ENCODE measurements at places on chromosomes 16 and 17.

GRCh38 chr16:65153365-65154105, 31.7 kb upstream of the CDH11 start:
- no peak for DNase-seq

DNA sequence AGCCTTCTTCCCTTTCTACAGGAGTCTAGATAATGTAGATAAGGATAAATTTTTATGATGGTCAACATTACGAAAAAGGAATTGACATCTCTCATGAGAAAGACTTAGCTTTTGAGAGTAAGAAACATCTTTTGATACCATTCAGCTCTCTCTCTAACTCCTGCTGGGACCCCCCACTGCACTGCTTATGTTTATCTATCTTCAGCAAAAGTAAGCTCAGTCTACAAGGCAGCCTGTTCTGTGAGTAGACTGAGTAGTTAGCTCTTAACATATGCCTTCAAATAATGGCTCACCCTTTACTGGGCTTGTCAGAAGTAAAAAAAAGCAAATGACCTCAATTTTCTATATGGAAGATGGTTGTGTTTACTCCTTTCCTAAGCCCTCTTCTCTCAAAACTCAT, 372.2 kb upstream of the CDH11 start:
- no peak for DNase-seq

DNA sequence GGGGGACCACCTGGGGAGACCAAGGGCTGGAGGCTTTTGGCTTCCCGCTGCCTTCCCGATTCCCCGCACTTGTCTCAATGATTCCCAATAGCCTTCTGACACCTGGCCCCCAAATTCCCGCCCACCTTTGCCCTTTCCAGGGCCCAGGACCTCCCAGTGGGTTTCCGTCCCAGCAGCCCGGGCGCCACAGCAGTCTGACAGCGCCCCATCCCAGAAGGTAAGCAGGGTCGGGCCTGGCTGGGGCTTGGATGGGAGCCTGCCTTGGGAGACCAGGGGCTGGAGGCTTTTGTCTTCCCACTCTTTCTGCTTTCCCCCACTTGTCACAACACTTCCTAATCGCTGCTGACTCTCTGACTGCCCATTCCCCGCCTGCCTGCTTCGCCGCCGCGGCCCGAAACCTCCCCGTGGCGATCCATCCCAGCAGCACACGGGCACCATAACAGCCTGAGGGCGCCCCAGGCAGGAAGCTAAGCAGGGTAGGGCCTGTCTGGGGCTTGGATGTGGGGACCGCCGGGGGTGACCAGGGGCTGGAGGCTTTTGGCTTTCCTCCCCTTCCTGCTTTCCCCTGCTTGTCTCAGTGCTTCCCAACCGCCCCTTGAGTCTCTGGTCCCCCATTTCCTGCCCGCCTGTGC, 2289.3 kb downstream of the TP53TG3F start:
- DNase-seq = no peak

- DNase-seq = no peak
Observed at GRCh38 chr17:69485251-69485661, 70.8 kb downstream of the MAP2K6 start.

DNA sequence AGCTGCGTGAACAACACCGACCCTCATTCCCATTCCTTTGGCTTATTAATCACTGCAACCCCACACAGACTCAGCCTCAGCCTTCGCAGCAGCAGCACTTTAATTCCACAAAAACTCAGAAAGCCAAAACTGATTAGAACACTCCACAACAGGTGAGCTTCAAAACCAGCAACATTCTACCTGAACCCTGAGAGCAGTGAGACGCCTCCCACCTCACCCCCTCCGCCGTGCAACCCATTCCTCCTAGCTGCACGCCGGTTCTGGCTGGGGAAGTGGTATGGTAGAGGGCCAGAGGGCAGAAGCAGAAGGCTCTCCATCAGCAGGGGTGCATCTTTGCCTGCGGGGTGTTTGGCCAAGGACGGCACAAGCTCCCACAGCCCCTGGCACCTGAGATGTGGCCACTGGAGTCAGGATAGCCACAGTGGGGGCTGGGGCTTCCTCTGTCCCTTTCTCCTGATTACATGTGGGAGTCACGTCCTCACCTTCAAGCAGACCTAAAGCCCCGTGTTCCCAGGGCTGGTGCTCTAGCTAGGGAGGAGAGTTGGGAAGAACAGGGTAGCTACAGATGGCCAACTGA, 1.6 kb downstream of the BORCS6 start:
- no peak for DNase-seq

- DNase-seq = no peak
Observed at GRCh38 chr16:78461496-78462287, 362.2 kb downstream of the WWOX start.

DNA sequence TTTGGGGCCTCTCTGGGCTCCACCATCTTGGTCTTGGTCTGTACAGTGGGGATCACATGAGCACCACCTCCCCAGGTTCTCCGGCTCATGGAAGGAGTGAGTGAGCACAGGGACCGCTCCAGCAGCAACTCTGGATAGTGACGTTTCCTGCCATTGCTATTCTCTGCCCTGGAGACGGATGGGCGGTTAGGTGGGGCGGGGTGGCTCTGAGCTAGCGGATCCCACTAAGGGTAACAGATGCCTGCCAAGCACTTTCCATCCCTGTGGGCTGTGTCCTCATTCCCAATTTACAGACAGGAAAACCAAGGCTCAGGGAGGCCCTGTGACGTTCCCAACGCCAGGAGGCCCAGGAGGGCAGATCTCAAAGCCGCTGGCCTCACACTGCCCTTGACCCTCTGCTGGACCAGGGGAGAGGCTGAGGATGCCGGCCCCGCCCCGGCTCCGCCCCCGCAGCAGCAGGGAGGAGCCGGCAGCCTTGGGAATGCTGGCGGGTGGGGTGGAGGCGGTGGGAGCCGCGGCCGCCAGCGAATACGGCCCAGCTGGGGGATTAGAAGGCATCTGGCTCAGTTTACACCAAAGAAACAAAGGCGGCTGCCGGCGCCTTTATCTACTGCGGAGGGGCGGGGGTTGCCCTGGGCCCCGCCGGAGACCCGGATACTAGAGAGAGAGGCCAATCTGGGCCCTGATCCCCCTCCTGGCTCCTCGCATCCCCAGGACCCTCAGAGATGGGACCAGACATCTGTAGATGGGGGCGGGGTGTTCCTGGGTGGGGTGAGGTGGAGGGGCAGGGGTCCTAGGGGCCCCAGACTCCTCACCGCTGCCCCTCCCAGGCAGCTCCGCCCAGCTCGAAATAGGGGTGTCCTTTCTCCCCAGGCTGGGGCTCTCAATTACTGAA, 122.3 kb upstream of the CIBAR2 start:
- DNase-seq = no peak

GRCh38 chr17:53633856-53634255, 188.9 kb upstream of the KIF2B start:
- no peak for DNase-seq

DNA sequence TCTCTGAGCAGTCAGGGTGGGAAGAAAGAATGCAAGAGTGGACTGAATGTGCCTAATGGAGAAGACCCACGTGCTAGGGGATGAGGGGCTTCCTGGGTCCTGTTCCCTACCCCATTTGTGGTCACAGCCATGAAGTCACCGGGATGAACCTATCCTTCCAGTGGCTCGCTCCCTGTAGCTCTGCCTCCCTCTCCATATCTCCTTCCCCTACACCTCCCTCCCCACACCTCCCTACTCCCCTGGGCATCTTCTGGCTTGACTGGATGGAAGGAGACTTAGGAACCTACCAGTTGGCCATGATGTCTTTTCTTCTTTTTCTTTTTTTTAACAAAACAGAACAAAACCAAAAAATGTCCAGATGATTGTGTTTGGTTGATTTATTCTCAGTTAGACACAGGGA, 14.1 kb downstream of the IGFBP4 start:
- no peak for DNase-seq

DNA sequence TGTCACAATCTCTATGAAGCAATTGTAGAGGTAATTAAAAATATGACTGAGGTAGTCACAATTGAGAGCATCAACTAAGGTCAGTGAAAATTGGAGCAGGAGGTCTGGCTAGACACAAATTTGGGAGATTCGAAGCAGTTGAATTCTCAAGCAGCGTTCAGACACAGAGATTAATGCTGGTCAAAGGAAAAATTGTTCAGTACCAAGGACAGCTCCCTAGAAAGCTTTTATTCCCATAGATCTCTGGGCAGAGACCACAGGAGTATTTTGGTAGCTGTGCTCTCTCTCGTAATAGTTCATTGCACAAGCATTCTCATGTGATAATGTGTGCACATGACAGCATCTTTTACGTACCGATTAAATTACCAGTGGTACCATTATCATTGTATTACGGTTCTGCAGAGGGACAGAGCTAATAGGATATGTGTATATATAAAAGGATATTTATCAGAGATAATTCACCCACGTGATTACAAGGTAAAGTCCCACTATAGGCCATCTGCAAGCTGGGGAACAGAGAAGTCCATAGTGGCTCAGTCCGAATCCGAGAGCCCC, 387.5 kb upstream of the HSBP1 start:
- DNase-seq = no peak

- no peak for DNase-seq
Observed at GRCh38 chr17:40373999-40374398, 9.5 kb upstream of the GJD3 start.

DNA sequence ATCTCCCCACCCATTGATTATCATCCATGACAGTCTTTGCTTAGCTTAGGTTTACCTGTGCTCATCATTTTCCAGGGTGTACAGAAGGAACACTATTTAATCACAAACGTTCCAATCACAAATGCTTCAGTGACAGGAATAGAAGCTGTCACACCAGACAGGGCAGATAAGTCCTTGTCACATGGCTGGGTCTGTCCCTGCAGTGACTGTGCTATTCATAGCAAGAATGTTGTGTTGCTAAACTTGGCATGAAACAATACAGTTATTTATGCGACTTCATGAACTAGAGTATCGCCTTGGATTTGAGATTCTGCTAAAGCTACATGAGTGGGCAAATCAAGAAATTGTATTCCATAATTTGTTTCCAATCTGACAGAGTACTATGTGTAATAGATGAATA, 108.4 kb downstream of the CDH13 start:
- DNase-seq = no peak

GRCh38 chr16:28013392-28013791, 50.1 kb downstream of the GSG1L start:
- DNase-seq = no peak

DNA sequence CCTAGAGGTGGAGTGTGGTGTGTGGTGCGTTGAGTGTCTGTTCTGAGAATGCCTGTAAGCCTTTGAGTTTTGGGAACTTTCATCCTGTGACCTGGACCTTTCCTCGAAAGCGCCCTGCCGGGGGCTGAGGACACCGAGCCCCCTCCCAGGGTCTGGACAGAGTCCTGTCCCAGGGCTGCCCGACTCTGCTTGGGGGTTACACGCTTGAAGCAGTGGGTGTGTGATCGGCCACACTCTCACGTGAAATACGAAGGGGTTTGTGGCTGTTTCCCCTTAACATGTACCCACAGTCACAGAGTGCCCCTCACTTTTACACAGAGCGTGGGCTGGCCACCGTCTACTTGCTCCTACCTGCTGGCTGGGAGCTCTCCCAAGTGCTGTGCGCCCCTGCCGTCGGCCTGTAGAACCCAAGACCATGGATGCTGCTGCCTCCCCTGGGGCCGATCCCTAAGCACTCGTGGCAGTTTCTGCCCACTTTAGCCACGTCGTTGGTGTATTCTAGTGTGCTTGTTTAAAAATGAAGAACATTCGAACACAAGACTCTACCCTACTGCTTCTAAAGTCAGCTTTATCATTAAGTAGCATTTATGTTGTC, 6.8 kb downstream of the ZNF750 start:
- DNase-seq = no peak

- no peak for DNase-seq
Observed at GRCh38 chr17:56426901-56427300, 166.6 kb upstream of the NOG start.

GRCh38 chr16:3859889-3860288, 20.6 kb downstream of the CREBBP start:
- DNase-seq = no peak

DNA sequence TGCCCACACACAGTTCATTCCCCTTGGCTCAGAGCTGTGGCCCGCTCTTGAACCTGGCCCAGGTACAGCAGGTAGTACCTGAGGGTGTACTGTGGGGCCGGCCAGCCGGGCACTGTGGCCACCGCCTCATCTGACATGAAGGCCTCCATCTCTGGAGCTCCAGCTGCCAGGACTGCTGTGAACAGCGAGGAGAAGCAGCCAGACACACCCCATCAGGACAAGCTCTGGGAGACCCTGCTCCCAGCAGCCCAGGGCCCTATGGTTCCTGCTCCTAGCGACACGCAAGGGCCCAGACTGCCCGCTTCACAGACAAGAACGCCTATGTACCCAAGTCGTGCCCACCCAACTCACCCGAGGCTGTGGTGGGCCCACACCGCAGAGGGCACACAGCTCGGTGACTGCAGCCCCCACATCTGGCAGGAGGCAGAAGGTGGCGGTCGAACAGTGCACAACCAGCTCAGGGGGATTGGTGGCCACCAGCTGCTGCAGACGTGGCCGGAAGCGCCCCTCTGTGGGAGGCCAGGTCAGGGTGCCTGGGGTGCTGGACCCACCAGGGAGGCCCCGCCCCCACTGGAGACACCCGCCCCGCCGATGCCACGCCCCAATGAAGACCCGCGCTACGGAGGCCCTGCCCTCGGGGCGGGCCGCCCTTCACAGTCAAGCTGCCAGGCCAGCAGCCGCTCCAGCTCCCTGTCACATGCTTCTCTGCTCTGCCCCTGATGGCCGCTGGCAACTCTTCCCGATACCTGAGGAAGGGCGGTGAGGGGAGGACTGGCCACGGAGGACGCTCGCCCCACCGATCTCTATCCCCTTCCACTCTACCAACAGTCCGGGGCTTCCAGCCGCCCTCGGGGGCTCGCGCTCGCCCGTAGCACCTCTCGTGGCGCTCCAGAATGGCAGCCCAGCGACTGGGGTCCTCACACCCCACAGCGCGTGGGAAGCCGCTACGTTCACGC, 1.1 kb upstream of the STUB1 start:
- DNase-seq = peak; percentile 17

DNA sequence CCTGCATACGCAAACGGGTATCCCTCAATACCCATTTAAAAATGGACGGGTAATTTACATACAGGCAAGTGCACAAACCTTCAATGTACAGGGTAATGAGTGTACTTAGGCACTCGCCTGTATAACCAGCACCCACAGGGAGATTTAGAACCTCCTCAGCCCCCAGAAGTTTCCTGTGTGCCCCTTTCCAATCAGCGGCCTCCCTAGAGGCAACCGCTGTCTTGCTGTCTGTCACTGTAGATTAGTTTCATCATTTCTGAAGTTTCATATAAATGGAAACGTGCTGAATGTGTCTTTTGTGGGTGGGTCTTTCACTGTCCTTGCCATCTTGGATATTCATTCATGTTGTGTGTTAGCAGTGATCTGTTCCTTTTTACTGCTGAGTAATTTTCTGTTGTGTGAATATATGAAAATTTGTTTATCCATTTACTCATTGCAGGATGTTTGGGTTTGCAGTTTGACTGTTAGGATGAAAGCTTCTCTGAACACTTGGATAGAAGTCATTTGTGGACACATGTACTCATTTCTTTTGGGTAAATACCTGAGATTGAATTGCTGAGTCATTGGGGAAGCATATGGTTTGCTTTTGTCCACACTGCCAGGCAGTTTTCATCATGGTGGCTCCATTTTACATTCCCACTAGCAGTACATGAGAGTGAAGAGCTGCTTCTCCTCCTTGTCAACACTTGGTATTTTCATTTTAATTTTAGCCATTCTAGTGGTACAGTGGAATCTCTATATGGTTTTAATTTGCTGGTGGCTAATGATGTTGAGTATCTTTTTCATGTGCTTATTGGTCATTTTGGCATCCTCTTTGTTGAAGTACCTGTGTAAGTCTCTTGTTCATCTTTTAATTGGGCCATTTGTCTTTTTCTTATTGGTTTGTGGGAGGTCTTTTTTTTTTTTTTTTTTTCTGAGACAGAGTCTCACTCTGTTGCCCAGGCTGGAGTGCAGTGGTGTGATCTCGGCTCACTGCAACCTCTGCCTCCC, 2.1 kb upstream of the ADCY7 start:
- no peak for DNase-seq

- DNase-seq = no peak
Observed at GRCh38 chr16:86087896-86088230, 188.9 kb downstream of the IRF8 start.
